Ureter (tissue), 1 donor: ENCODE measurements at places on chromosomes 12 and 14. TPM values are rescaled to one million over a fixed set of nuclear protein-coding genes. Genes with fewer than 3 reads are reported as not detected.

- DNase-seq: no peak
Observed at GRCh38 chr12:120132863-120133385, 16.4 kb upstream of the RAB35 start.

DNA sequence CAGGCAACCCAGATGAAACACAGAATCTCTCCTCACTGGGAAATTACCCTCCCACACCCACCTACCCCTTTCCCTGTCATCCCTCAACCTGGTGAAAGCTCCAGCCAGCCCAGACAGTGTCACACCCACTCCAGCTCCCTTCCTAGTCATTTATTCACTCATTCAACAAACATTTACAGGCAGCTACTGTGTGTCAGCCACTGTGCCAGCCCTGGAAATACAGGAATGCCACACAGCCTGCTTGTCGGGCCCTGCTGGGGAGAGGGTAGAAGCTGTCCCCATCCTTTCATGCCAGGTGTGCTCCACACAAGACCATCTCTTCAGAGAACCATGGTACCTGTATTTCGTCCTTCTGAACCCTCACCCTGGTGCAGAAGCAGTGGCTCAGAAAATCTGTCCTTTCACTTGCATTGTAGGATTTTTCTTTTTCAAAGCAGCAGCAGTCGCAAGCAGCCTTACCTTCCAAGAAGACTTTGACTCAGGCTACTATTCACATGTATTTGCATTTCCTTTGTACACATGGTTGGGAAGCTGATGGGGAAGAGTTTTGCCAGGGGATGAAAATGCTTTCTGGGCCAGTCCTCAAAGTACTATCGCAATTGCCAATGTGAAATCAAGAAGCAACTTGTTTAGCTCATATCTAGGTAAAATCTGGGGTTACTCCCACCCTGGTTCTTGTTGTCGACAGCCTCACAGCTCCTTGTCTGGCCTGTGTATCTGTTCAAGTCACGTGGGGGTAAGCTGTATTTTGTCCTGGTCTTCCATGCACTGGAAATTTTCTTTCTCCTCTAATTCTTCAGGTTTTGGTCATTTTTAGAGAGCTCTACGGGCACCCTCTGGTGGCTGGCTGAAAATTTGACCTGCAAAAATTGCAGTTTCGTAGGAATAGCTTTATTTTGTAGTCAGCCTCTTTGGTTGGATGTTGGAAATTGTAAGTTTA, 147.4 kb upstream of the EGLN3 start:
- peak; percentile 54 for DNase-seq

DNA sequence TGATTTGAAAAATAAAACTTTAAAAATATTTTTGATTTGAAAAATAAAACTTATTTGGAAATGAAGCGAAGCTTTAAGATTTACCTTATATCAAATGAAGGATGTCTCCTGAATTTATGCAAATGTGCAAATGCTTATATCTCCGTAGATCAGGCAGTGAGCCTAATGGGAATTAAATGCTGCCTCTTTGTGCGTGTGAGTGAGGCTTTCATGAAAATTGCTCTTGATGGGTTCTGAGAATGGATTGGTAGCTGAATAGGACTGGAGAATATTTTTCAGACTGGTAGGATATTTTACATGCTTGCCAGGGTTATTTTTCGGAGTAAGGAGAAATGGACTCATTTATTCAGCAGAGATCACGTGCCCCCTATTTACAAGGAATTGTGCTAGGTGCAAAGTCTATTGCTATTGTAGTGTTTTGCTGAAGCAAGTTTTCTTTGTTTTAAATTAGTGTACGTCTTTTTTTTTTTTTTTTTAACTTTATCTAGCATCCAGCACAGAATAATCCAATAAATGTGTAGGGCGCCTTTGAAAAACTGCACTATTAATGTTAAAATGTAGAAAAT, 2.4 kb downstream of the VRK1 start:
- DNase-seq: no peak

DNA sequence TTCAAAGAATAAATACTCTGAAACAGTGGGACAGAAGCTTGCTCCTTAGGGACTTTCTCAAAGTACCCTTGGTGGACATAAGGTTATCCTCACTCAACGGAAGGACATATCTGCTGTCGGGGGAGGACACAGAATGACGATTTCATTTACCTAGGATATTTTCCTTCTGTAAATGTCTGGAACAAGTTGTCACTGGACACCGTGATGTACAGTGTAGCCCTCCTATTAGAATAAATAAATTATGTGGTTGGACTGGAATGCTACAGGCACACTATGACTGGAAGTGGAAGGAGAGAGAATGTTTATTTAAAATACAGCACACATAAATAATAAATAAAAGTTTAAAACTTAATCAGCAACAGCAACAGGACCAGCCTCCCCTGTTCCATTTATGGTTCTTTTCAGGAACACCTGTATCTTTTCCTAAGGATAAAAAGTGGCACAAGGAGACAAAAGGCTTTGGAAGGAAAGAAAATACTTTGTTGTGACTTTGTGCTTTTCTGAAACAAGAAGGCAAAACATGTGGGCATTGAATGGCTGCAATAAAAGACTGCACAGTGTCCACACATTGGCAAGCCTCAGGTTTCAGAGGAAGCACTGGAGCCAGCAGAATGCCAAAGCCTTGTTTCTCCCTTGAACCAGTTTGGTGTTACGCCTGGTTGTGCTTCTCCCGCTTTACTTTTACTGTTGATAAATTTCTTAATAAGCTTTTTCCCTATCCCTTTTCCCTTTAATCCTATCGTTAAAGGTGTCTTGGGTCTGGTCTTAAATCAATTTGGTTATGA, 36.8 kb downstream of the FGD4 start:
- DNase-seq: no peak

- no peak for DNase-seq
Observed at GRCh38 chr12:68587448-68587873, 23.2 kb upstream of the RAP1B start.

SENP1 gene
- 32.3 TPM for total RNA-seq

LETMD1 gene
- 97.8 TPM for total RNA-seq
